ENCODE measurements at places on chromosomes 6 and 20. TPM values are rescaled to one million over a fixed set of nuclear protein-coding genes. Genes with fewer than 3 reads are reported as not detected.
A peak's percentile ranks its signal among the peaks of the same experiment; 100 is the strongest.

GRCh38 chr6:29814379-29815117 lies 13.1 kb upstream of the HLA-G start:
- no peak for DNase-seq

GRCh38 chr6:36724514-36725390 lies 27.1 kb downstream of the RAB44 start:
- DNase-seq, result peak; percentile 62

The HECA gene
- total RNA-seq, result 34.2 TPM

The HMGCLL1 gene
- 7.4 TPM for total RNA-seq

The LCA5 gene
- 9.1 TPM for total RNA-seq

Data from tongue (tissue), 3 donors.